Activated CD4-positive, CD25-positive, alpha-beta regulatory T cell treated with anti-CD3 and anti-CD28 coated beads, Interleukin-2, amount 50 U/mL, for 72 hours (primary cell): ENCODE measurements at places on chromosomes 1 and 21.

- DNase-seq = no peak
These were observed 105.8 kb downstream of the OMA1 start for GRCh38 chr1:58440696-58441095.

DNA sequence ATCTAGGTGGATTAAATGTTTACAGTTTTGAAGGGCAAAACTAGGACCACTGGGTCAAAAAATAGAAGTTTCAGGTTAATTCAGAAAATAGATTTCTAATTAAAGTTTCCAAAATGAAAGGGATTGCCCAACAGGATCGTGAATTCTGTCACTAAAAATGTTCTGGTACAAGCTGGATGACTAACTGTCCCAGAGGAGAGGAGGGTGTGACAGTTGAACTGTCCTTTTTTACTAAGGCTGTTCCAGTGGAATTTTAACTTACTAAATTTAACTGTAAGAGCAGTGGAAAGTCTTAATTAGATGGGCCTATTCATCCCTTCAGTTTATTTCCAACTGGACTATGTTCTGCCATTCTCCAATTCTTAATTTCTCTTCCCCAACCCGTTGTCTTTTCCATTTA is 7.2 kb downstream of the SNX7 start:
- no peak for DNase-seq

DNA sequence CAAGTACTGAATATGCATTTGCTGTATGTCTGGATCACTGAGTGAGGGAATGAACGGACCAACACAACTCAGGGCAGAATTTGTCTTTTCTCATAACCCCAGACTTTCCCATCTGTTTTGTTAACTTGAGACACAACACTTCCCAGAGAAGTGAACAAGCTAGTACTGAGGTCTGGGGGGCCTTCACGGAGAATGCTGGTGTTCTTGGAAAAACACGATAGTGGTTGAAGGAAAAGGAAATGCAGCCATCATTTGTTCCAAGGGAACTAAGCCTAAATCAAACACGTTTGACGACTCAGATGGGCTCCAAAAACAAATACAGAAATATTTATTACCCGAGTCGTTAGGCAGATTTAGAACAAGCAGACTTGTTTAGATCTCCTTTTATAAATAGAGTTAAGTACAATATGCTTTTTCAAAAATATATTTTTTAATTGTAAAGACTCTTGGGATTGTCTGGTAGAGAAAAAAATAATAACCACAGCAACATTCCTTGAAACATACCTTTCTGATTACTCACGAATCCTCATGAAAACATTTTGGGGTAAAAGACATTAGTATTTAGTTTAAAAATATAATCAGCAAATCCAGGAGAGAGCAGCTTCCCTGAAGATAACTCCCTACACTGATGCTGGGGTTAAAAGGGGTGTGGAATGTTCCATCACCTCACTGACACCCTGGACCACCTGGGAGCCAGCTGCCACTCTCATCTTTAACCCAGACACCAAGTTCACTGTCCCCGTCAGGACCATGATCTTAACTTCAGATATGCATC is 427.7 kb upstream of the RUNX1 start:
- no peak for DNase-seq

DNA sequence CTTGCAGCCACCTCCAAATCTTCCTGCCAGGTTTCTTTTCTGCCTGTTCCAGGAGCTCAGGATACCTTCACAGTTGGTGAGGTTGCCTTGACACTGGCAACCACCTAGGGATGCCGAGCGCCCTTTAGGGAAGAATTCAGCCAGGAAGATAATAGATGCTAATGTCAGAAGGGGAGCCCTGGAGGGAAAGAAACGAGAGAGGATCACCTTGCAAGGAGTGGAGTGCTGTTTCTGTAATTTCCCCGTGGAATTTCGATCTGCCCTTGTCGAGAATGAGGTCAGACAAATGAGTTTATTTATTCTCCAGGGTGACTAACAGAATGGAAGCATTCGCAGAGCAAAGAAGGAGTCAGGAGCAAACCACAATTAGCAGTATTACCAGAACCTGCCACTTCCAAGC is 315.8 kb upstream of the KAZN start:
- DNase-seq = no peak

GRCh38 chr1:35883635-35884101 is 659 bp downstream of the AGO1 start:
- DNase-seq = peak; percentile 49

GRCh38 chr1:5577255-5578040 is 414.8 kb downstream of the NPHP4 start:
- no peak for DNase-seq

DNA sequence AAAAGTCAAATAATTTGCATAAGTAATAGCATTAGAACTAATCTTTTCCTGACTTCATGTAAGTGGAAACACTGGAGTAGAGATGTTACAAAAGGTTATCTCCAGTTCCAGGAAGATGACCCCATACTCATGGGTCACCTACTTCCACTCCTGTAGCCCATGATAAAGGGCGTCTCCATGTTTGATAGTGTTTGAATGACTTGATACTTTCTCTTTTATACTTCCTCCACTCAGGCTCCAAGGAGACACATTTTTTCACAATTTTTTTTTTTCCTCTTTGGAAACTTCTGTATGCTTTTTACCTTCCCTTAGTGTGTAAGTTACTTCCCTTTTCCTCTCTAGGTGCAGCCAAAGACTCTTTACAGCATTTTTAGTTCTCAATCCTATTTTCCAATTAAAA is 382.1 kb upstream of the B3GALT2 start:
- no peak for DNase-seq

DNA sequence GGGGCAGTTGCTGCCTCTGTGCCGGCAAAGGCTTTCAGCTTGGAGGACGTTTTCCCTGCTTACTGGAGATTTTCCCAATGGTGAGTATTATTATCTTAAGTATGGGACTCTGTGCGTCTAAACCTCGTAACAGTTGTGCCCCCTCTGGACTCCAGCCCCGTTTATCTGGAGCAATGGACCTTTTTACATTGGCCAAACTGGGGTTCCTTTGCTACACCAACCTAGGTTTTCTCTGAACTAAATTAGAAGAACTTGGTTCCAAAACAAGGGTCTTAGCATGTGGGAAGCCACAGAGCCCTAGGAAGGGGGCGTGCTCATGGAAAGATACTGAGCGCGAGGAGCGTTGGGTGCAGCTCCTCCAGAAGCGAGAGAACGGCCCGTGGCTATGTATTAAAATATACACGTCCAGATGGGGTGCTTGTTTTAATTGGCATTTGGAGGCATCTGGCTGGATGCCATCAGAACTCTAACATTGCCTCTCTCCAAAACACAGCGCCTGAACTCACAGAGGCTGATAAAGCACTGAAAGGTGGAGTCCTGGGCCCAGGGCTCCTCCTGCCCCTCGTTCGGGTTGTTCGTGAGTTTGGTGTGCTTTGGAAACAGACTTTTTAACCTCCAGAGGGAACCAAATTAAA is 28.4 kb downstream of the POFUT2 start:
- no peak for DNase-seq

GRCh38 chr1:160702100-160702499 is 9.5 kb downstream of the CD48 start:
- no peak for DNase-seq

DNA sequence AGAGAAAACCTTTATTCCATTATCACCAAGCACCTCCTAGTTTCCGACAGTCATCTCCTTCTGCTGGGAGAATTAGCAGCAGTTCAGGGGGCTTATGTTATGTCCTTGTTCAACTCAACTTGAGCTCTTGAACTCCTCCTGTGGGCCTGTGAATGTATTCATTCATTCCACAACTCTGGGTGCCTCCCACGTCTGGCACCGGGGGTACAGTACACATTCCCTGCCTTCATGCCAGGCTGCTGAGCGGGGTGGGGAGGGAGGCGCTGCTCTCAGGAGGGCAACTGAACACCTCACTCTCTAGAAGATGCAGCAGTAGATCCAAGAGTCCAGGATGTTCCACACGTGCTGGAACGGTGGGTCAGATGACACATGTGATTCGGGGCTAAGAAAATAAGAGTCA is 4.3 kb upstream of the MX2 start:
- DNase-seq = no peak

DNA sequence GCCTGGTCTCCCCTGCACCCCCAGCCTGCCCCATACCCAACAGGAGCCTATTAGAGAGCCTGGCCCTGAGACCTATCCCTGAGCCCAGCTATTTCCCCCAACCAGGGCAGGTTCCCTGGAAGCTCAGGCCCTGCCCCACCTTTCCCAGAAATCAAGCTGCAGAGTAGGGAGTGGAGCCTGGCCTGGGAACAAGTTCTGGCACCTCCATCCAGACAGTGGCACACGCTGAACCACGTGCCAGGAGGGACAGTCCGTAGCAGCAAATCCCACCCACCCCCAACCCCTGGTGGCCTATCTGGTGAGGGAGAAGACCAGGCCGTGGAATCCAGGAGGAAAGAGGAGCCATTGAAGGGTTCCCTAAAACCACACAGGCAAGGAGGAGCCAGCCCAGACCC is 22.6 kb downstream of the TNNT2 start:
- DNase-seq = no peak

GRCh38 chr1:48771561-48771960 is 5.1 kb downstream of the BEND5 start:
- DNase-seq = no peak

- DNase-seq = no peak
These were observed 1.1 kb downstream of the HTR6 start for GRCh38 chr1:19665496-19666465.

DNA sequence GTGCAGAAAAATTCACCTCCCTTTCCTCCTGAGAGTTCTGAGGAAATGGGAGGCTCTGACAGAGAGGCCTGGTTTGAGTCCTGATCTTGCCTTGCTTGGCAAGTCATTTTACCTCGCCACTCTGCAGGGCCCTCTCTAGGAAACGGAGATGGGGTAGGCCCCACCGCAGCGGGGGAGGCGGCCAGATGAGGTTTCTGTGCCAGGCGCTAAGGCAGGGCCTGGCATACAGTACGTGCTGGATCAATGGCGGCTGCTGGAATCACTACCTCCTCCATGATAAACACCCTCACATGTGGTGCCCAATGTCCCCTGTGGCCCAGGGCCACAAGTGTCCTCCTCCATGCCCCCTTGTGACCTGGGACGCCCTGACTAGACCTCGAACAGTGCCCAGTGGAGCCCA is 499 bp upstream of the PLEKHG5 start:
- DNase-seq = no peak

- no peak for DNase-seq
These were observed 709.4 kb downstream of the MATN1 start for GRCh38 chr1:30014031-30014430.

DNA sequence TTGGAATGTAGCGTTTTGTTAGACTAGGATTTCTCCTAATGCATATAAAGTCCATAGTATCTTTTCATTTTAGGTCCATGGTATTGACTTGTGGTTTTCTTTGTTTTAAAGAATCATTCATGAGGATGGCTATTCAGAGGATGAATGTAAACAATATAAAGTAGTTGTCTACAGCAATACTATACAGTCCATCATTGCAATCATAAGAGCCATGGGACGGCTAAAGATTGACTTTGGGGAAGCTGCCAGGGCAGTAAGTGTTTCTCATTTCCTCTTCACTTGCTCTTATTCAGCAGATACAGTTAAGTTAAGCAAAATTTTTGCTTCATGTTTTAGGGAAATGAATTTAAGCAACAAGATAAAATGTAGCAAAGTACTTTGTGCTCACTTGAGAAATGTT is 25.4 kb downstream of the GNAI3 start:
- DNase-seq = no peak

- no peak for DNase-seq
These were observed 40.7 kb upstream of the TENT5C start for GRCh38 chr1:117565076-117565556.

DNA sequence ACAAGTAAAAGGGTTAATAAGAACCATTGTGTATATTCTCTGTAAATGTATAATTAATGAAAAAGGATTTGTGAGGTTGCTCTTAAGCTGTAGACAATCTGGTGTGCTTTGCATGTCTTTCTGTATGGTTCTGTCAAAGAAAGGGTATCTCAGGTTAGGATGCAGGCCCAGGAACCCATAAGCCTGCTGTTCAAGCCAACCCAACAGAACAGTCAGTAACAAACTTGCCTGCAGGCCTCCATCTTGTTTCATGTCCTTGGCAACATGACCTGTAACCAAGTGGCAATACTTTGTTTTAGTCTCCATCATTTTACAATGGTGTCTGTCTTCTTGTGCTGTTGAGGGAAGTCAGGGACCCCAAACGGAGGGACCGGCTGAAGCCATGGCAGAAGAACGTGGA is 29.2 kb downstream of the CBR1 start:
- DNase-seq = no peak

- no peak for DNase-seq
These were observed 339.7 kb downstream of the USP25 start for GRCh38 chr21:16069178-16070112.

- DNase-seq = no peak
These were observed 11.1 kb downstream of the CHD5 start for GRCh38 chr1:6168947-6169586.

- DNase-seq = no peak
These were observed 1.5 kb downstream of the ATP1A1 start for GRCh38 chr1:116374353-116375147.

- no peak for DNase-seq
These were observed 34.8 kb downstream of the SUCO start for GRCh38 chr1:172567720-172568119.

GRCh38 chr1:107339775-107340174 is 198.9 kb downstream of the NTNG1 start:
- no peak for DNase-seq

GRCh38 chr1:85240643-85241042 is 18.8 kb downstream of the C1orf52 start:
- DNase-seq = no peak

- no peak for DNase-seq
These were observed 64.8 kb downstream of the TP53BP2 start for GRCh38 chr1:223780949-223781348.

GRCh38 chr1:163701783-163702374 is 380.1 kb downstream of the NUF2 start:
- DNase-seq = no peak

GRCh38 chr1:109290998-109291397 is 8.1 kb upstream of the PSRC1 start:
- no peak for DNase-seq

DNA sequence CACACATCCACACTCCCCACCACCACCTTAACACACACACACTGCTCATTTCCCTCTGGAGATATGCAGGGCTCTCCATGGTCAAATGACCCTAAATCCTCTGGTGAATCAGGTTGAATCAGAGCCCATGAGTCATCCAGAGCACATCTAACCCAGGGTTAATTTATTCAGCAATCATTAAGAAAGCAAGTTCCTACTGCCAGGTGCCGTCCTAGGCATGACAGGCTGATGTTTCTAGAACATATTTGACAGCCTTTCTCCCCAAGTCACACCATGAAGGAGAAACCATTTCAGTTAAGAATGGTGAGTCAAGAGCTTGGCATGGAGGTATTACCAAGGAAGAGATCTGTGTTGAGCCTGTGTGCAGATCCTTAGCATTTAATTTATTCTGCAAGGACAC is 194.3 kb upstream of the CAMK1G start:
- DNase-seq = no peak

GRCh38 chr1:7856345-7856744 is 3.5 kb upstream of the UTS2 start:
- DNase-seq = no peak

- DNase-seq = no peak
These were observed 11.0 kb downstream of the DMRTB1 start for GRCh38 chr1:53470155-53470554.
